ENCODE measurements at places on chromosomes 7 and 10.

GRCh38 chr10:71023704-71024283, 135.4 kb upstream of the PCBD1 start:
- no peak for DNase-seq

DNA sequence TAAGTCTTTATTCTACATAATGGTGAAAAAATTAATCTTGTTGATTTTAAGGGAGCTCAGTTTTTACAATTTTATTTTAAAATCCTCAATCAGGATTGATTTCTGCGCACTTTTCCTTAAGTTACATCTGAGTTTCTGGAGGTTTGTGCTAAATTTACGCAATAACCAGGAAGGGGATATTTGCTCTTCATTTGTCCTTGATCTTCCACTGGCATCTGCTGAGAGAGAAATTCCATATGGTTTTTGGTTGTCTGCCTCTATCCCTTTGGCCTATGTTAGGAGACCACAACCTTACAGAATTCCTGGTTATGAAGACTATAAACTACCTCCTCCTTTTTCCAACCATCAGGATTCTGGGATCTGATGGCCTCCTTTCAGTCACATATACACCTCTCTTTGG, 20.1 kb upstream of the CDK6 start:
- no peak for DNase-seq

DNA sequence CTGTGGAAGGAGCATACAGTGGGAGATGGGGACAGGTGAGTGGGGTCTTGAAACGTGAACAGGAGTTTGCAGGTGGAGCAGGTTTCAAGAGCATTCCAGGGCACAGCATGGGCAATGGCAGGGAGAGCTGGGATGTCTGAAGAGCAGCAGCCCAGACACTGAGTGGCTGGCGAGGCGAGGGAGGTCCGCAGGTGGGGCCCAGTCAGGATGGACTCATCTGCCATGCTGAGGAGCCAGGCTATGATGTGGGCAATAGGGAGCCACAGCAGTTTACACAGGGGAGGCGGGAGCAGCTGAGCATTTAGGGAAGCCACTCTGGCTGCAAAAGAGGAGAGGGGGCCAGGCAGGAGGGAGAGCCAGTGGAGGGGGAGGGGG, 138.7 kb downstream of the FAM53B start:
- DNase-seq, result no peak

DNA sequence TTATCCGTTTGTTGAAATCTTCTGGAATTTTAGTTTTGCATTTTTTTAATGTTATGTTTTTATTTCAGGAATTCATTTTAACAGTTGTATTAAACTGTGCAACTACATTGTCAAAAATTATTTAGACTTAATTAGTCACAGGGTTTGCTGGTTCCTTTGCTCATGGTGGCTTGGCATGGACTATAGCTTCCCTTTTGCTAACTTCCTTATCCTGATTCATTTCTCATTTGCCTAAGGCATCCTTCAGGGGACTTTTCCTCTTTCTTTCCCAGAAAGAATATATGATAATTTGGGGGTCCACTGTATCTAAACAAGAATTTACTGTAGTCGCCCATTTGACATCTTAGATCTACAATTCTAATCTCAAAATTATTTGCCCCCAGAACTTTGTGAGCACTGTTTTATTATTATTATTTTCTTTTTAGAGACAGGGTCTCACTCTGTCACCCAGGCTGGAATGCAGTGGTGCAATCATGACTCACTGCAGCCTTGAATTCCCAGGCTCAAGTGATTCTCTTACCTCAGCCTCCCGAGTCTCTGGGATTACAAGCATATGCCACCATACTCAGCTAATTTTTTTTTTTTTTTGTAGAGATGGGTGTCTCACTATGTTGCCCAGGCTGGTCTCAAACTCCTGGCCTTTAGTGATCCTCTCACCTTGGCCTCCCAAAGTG, 13.9 kb downstream of the FIGNL1 start:
- no peak for DNase-seq

GRCh38 chr7:55641811-55642210, 69.5 kb upstream of the VOPP1 start:
- no peak for DNase-seq

DNA sequence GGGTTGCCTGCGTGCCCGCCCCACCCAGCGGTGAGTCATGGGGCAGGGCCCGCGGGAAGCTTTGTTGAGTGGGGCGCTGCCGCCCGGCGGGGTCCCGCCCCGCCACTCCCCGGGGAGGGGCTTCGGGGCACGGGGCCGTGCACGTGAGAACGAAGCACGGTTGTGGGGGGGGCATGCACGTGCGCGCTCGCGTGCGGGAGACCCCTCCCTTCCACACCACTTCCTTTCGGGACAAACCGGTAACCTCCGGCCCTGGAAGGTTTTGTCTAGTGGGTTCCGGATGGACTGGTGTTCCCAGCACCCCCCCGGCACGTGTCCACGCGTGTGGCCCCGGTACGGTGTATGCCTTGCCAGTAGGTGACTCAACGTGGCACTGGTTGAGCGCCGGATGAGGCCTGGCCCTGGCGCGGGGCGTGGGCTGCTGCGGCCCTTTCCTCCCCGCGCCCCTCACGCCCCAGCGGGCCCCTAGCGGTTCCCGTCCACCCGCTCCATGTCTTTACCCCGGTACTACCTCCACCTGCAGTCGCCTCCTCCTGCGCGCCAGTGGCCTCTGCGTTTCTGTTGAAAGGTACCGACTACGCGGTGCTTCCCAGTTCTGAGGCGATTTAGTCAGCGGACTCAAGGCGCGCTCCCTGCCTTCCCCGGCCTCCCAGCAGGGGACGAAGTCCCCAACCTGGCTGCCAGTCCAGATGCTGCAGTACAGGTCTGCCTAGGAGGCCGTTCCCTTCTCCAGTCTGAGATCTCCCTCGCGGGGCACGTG, 3.1 kb downstream of the ADIRF start:
- DNase-seq, result peak; percentile 74

- DNase-seq, result no peak
These were observed 2.2 kb downstream of the ITGB1 start for GRCh38 chr10:32955790-32956189.

DNA sequence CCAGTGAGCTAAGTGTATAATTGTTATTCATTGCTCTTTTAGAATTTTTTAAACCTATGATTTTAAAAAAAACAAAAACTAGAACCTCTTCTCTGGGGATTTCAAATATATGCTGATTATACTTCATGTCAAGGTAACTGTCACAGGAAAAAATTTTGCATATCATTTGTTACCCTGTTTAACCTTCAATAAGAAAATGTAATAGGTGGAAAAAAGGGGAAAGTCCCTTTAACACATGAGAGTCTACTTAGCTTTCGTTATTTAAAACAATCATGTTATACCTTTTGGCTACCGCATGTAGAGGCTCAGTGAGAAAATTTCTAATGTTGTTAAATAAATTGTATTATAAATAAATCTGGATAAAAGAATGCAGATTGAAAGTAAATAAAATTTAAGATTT, 190.1 kb upstream of the AKR1E2 start:
- DNase-seq, result no peak

DNA sequence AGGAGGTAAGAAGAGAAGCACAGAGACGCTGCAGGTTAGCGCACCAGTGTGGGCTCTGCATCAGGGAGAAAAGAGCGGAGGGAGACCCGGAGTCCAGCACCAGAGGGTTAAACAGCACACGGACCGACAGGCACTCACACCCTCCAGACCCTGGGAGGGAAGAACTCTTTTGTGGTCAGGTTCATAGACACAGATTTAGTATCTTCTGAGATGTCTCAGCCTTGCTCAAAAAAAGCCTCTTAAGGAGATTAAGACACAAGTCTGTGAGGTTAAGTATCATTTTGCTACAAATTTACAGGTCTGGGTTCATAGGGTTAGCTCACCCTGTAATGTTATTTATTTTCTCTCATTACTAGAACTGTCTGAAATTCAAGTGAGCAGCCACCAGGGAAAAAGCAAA, 16.8 kb upstream of the NDST2 start:
- DNase-seq, result no peak

DNA sequence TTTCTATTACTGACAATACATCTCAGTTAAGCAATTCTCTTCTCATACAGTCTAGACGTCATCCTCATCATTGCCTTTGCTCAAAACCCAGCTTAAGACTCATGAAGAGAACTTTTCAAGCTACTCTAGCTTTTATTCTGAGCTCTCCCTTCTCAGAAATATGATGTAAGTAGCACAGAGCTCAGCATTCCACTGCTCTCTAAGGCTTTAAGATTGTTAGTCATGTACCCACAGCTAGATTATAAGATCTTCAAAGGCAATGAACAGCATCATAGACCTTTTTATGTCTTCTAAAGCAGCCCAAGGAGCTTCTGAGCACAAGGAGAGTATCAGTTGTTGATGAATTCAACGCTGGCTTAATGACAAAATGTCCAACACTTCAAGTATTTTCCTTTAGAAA, 119.3 kb downstream of the NRP1 start:
- no peak for DNase-seq

DNA sequence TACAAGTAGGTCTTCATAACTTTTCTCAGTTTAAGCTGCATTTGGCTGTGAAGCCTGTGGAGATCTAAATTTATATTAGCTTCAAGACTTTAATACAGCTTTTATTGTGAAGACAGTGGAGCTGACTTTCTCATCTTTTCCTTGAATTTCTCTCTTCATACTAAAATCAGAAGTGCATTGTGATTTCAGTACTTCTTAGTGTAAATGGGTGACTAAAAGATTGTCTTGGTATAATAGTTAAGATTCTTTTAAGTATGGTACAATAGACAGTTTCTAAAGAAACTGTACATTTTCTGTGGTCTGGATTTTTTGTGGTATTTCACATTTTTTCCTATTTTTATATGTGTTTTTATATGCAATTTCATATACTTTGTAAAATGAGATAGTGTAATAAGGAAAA, 21.0 kb upstream of the DDX21 start:
- no peak for DNase-seq

DNA sequence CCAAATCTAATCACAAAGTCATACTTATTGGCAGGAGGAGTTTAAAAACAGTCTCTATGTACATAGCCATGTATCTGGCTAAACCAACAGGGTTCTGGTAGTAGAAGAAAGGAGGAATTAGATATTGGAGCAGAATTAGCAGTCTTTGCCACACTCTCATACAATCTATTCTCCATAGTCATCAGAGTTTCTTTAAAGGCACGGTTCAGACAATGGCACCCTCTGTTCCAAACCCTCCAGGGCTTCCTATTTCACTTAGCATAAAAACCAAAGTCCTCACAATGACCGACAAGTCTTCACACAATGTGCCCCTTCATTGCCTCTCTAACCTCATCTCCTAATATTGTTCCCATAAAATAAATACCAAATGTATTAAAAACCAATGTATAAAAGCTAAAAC, 12.7 kb downstream of the ZNF438 start:
- DNase-seq, result no peak

GRCh38 chr7:81986723-81987470, 217.1 kb upstream of the HGF start:
- no peak for DNase-seq

GRCh38 chr7:116780521-116780920, 81.9 kb upstream of the CAPZA2 start:
- DNase-seq, result no peak

DNA sequence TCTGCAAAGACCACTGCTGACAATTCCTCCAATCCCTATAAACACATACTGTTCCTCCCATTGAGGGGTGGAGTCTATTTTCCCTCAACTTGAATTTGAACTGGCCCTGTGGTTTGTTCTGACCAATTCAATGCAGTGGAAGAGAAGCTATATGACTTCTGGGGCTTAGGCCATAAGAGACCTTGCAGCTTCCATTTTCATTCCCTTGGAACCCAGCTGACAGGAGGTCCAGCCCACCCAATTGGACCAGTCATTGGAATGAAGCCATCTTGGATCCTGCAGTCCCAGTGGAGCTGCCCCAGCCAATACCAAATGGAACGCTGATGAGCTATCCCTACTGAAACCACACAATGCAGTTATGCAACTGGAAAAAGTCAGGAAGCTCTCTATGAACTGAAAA, 8.9 kb upstream of the TMED4 start:
- no peak for DNase-seq

- DNase-seq, result no peak
These were observed 128.6 kb downstream of the SKIDA1 start for GRCh38 chr10:21396889-21397288.

GRCh38 chr10:110649347-110650264, 5.5 kb downstream of the RBM20 start:
- peak; percentile 24 for DNase-seq

DNA sequence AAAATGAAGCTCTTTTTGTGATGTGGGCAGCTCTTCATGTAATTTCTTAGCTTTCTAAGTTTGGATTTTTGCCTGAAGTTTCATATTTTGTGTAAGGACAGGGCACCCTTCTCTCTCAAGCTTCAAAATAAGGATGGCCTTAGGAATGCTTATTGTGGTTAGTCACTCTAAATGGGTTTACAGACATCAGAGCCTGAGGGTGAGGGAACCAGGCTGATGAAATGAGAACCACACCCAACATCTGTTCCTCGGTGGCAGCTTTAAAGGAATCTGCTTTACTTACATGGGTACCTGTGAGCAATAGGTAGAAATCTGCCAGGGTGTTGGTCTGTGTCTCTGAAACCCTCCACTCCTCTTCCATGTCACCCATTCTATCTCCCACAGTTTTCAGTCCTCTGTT, 174.3 kb downstream of the EMX2 start:
- DNase-seq, result no peak

DNA sequence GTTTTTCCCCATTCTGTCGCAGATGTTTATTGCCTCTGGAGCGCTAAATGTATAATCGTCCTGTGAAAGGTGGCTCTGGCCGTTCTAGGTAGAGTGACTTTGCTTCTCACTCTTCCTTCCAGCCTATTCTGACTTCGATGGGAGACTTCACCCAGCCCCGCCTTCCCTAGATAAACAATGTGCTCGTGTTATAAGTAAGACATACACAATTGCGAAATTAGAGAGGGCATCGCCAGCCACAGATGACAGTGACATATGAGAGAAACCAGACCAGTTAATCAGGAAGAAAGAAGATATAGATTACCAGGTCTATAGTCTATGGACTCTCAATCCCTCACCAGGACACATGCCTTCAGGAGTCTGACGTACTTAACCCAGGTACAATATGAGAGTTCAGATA, 1050.5 kb upstream of the AUTS2 start:
- no peak for DNase-seq

GRCh38 chr7:108294595-108294994, 161.6 kb downstream of the NRCAM start:
- DNase-seq, result peak; percentile 80

DNA sequence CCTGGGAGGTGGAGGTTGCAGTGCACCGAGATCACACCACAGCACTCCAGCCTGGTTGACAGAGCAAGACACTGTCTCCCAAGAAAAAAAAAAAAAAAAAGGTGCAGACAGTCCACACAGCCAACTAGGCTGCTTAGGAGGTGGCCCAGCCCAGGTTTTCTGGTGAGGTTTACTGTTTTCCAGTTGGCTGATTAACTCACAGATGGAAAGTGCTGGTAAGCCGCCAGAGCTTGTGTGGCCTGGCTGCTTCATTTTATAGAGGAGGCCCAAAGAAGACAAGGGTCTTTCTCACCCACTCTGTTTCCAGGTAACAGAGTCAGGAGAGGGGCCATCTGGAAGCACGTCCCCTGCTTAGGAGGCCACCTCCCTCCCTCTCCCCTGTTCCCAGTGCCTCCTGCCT, 6.2 kb downstream of the RHBDD2 start:
- DNase-seq, result no peak

All from NB4 (cell line).